Stimulated activated CD4-positive, alpha-beta T cell treated with anti-CD3 and anti-CD28 coated beads, Interleukin-4, amount 100 ng/mL, for 48 hours (primary cell): ENCODE measurements at places on chromosomes 2 and 18.

DNA sequence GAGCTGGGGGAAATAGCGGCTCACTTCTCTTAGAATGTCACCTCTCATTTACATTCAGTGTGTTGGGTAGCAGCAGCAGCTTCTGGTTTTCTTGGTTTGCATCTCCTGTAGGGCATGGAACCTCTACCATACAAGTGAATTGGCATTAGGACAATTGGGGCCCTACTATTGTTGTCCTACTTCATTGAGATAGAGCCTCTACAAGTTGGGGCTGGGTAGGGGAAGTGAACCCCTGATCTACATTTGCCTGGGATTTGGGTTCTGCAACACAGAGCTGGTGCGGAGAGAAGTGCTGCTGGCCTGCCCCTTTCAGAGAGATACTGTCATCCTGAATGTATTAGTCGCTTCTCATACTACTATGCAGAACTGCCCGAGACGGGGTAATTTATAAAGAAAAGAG lies 391.6 kb upstream of the HS6ST1 start:
- DNase-seq = no peak

DNA sequence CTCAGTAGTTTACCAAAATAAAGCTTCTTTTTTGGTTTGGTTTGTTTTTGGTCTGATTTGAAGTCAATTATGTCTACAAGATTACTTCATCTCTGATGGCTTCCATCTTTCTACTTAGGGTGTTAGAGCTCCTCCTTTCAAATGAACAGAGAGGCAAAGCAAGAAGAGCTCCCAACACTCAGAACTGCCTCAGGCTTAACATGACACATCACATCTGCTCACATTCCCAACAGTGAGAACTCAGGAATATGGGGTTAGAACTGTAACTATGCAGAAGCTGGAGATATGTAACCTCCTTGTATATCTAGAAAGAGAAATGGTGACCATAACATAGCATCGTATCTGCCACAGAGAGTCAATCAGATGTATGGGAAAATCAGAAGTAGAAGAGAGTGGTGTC lies 11.4 kb upstream of the LRATD1 start:
- DNase-seq = no peak

DNA sequence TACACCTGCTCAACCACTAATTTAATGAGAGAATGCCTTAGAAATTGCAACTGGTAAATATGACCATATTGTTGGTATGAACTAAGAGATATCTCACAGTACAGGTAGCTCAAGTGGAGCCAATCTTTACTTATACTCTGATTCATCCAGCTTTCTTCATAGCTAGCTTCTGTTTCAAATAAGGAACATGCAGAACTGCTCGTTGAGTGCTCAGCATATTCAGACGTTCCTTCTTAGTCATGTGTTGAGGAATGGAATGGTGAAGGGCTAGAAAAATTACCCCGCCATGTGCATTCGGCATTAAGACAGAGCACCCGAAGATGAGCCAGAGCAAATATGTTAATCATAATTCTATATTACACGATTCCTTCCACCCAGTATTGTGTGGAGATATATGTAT lies 144.0 kb upstream of the VRK2 start:
- no peak for DNase-seq

DNA sequence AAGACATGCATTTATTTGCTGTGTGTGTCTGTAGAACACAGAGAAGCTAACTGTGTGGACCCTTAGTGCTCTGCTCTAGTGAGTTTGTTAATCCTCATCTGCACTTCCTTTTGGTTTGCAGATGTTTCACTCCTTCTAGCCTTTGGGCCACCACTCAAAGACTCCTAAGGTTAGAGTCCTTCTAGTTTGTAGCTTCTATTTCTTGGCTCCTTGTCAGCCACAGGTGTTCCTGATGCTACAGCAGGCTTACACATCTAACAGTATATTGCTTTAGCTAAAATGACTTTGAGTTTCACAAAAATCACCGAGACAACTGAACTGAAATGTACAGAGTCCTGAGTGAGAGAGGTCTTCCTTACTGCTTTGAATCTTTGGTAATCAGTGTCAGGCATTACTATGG lies 551.4 kb downstream of the NRXN1 start:
- no peak for DNase-seq

DNA sequence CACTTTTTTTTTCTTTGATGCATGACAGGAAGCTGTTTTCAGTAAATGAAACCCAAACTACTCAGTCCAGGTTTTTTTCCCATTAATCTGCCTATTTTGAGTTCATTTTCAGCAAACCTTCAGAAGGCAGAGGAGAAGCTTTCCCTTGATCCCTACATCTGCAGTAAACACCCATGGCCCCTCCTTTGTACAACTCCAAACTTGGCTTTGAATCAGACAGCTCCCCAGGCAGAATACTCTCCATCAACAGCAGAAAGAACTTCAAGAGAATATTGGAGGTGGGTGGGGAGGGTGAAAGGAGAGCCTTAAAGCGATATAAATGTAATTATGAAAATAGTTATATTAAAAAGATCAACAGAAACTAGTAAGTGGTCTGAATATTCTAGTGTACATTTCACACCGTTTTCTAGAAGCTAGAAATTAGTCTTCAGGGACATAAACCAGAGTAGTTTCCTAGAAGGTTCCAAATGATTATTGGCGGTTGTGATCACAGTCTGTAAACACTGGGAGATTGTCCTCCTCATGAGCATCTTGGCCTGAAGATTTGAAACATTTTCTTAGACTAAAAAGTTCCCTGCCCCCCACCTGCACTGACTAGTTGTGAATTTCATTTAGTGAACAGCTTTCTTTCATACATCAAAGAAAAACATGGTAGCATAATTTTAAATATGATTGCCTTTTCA lies 75.1 kb upstream of the STK39 start:
- no peak for DNase-seq

DNA sequence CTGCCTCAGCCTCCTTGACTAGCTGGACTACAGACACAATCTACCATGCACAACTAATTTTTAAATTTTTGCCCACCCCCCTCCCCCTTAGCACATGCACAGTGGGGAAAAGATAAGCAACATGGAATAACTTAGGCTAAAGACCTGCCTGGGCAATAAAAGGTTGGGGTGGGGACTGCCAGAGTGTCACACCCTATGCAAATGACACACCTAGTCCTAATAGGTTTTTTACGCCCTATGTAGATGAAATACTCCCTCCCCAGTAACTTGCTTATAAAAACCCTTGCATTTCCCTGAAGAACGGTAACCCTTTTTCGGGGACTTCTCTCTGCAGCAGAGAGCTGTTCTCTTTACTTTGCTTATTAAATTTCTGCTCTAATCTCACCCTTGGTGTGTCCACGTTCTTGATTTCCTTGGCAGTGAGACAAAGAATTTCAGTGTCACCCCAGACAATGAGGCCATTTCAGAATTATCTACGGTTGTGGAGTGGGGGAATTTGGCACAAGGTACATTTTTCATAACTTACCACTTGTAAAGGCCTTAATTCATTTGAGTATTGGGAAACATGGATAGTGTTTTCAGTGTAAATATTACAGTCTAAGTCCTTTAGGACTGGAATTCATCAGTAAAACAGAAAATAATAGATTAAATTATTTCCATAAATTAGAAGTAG lies 109.2 kb downstream of the NOL4 start:
- no peak for DNase-seq

GRCh38 chr2:219609149-219609750 lies 11.6 kb downstream of the STK11IP start:
- DNase-seq = no peak

DNA sequence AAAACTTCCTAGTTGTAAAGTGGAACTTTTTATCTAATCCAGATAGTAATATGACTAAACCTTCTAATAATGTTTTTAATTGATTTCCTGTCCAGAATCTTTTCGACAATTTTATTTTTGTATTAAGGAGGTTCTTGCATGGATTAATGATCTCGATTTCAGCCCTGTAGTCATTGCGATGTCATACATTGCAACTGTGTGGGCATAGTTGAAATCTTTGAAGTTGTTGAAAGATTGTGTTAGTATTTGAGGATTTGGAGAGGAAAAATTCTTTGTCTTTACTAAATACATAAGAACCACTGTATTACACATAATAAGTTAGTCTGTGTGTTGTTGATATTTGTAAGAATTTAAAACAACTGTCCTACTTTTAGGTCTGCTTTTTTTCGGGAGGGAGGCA lies 31.1 kb downstream of the ACSL3 start:
- no peak for DNase-seq

- DNase-seq = no peak
Observed at GRCh38 chr2:162254236-162254871, 11.1 kb upstream of the FAP start.

GRCh38 chr2:22942441-22942840 lies 442.5 kb upstream of the KLHL29 start:
- no peak for DNase-seq

DNA sequence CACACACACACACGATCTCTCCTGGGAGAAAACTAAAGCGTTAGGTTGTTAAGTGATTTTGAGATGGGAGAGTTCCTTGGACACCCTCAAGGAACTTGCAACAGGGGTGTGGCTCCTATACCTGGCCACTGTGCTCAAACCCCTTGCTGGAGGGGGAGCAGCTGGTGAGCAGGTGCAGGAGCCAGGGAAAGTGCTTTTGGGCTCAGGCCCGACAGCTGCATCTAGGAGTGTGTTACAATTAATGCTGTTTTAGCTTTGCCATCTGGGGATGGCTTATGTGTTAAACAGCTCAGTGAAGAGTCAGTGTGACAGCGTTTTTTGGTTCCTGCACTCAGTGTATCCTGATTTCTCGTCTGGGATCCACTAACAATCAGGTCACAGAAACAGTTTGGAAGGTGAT lies 510.8 kb downstream of the TRIB2 start:
- DNase-seq = no peak

- DNase-seq = no peak
Observed at GRCh38 chr2:163157891-163158496, 319.4 kb upstream of the KCNH7 start.

DNA sequence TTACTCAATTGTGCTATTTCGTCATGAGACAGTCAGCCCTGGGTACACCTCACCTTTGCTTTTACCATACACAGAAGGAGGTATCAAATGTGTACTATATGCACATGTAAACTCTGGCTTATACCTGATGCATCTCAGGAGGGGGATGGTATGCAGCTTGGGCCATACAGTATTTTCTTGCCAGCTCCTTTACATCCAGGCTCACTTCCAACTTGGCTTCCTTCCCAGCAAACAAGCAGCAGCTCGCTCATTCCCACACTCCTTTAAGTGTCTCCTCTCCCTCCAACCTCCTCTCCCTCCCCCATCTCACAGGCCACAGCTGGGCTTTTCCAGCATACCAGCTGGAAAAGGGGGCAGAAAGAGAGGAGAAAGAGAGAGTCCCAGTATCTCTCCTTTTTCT lies 9.6 kb downstream of the MARCHF4 start:
- DNase-seq = no peak

DNA sequence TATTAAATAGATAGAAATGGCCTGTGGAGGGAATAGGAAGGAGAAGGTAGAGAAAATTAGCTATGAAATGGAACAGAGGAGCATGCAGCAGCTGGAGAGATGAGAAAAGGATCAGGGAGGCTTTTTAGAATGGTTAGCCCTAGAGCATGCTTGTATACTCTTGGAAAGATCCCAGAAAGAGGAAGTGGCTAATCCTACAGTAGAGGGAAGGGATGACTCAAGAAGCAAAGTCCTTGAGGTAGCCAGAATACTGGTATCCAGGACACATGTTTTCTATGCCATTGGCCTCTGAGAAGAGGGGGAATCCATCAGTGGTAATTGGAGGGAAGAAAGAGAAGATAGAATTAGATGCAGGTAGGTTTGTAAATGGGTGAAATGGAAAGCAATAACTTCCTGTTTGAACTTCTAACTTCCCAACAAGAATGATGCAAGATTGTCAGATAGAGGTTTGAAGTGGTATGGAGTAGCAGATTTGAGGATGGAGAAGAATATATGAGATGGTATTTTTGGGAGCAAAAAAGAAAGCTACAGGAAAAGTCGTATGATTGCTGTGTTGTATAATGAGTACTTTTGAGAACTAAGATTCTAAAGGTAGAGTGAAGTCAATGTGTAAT lies 17.1 kb upstream of the OSBPL6 start:
- no peak for DNase-seq

- DNase-seq = no peak
Observed at GRCh38 chr2:187369471-187369870, 78.6 kb downstream of the CALCRL start.

GRCh38 chr2:8571792-8572499 lies 109.9 kb upstream of the ID2 start:
- no peak for DNase-seq

DNA sequence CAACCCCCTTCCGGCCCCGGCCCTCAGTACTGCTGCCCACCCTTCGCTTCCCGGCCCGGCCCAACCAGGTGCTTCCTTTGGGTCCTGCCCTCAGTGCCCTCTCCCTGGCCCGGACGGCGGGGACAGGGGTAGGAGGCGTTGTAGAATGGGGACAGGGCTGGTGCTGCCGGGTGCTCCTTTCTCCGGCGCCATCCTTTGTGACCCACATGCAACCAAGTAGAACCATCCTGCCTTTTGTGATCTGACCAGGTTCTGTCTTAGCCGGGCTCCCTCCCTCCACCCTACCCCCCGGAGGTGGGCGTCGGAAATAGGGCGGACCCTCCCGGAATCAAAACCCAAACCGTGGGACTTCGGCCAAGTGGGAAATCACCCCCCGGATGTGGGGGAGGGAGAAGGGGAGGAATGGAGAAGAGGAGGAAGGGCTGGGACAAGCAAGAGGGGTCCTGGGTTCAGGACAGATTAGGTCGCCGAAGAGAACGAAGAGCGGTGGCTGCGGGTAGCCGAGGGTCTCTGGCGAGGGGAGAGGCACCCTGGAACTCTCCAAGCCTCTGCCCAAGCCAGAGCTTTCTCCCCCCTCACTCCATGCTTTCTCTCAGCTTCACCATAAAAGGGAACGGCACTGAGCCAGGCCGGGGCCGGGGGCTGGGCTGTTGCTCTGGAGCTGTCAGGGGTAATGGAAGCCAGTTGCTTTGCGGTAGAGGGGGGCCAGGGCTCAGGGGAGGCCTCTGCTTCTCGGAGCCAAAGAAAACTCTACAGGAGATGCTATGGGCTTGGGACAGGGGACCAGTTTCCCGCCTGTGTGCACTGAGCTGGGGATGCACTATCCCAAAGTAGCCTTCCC lies 756 bp upstream of the OST4 start:
- DNase-seq = peak; percentile 36

GRCh38 chr2:235382601-235383000 lies 111.2 kb upstream of the AGAP1 start:
- no peak for DNase-seq

- DNase-seq = no peak
Observed at GRCh38 chr2:39786761-39787522, 7.9 kb upstream of the THUMPD2 start.

DNA sequence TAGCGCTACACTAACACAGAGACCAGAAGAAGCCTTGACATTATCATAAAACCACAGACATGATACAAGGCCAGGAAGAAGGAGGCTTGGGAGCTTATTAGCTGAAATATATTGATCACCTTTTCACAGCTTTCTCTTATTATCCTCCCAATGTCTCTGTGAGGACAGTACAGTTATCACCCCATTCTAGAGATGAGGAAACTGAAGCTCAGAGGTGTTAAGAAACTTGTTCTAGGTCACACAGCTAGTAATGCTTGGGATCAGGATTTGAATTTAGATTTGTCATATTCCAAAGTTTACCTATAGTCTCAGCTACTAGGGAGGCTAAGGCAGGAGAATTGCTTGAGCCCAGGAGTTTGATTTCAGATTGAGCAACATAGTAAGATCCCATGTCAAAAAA lies 44.6 kb upstream of the LTBP1 start:
- no peak for DNase-seq

- DNase-seq = no peak
Observed at GRCh38 chr18:3660739-3661515, 211.0 kb downstream of the TGIF1 start.
